ENCODE measurements at places on chromosomes 12 and 14. TPM values are rescaled to one million over a fixed set of nuclear protein-coding genes. Genes with fewer than 3 reads are reported as not detected.

Gene ADAMTS20
- total RNA-seq: not detected

Gene NRXN3
- total RNA-seq: 0.56 TPM

Gene SLCO1B1
- total RNA-seq: not detected

Gene ESRRB
- total RNA-seq: not detected

Gene KLRC1
- total RNA-seq: 1.6 TPM

Gene PTPRQ
- total RNA-seq: 8.8 TPM

Gene GPRC5D
- not detected for total RNA-seq

Gene TULP3
- 20.1 TPM for total RNA-seq

Gene LPAR5
- 8.1 TPM for total RNA-seq

Gene TAS2R42
- not detected for total RNA-seq

GRCh38 chr12:10901427-10901826, 7.9 kb downstream of the TAS2R13 start:
- no peak overlapping the region for H3K4me3 ChIP-seq
- no peaks in the 10 kb centered on the region for H3K4me1 ChIP-seq
- DNase-seq: no peak
- no peak overlapping the region for H3K27ac ChIP-seq
- no peaks in the 10 kb centered on the region for H3K36me3 ChIP-seq

DNA sequence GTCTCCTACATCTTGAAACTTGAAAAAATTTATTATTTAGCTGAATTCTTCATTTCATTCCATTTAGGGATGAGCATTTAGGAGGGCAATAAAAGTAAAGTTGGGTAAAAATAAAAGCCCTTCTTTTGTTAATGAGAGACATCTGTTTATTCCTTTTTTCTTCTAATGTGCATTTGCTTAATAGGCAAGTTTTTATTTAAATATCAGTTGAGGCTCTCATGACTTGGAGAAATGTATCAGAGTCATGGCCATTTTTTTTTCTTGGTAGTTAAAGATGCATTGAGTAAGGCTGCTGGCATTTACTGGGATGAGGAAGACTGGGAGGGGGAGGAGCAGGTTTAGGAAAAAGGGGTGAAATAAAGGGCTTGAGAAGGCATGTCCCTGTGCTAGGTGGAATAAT, 609.9 kb upstream of the TMEM132C start:
- no peak overlapping the region for H3K27ac ChIP-seq
- DNase-seq: no peak
- no peaks in the 10 kb centered on the region for H3K27me3 ChIP-seq
- H3K36me3 ChIP-seq: no peaks in the 10 kb centered on the region
- no peak overlapping the region for H3K4me3 ChIP-seq
- H3K4me1 ChIP-seq: no peaks in the 10 kb centered on the region

GRCh38 chr14:78248501-78249090, 78.4 kb downstream of the NRXN3 start:
- H3K27ac ChIP-seq: no peak overlapping the region
- H3K4me1 ChIP-seq: no peaks in the 10 kb centered on the region
- no peaks in the 10 kb centered on the region for H3K36me3 ChIP-seq
- no peak overlapping the region for H3K4me3 ChIP-seq
- DNase-seq: no peak

DNA sequence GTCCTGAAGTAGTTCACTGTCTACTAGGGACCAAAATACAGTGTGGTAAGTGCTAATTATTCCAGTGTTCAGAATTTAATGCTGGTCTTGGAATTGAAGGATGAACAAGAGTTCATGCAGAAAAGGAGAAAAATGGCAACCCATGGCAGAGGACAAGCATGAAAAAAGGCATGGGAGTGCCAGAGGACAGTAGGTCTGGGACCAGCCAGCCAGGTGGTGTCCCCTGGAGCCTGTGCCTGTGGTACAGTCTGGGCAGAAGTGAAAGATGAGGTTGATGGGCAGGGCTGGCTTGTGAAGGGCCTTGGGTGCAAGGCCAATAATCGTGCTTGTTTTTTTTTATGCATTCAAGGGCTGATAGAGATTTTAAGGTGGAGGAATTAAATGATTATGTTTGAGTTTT, 21.0 kb downstream of the C12orf75 start:
- no peak for DNase-seq
- peaks cover 9% of the 10 kb centered on the region for H3K4me1 ChIP-seq
- H3K4me3 ChIP-seq: no peak overlapping the region

DNA sequence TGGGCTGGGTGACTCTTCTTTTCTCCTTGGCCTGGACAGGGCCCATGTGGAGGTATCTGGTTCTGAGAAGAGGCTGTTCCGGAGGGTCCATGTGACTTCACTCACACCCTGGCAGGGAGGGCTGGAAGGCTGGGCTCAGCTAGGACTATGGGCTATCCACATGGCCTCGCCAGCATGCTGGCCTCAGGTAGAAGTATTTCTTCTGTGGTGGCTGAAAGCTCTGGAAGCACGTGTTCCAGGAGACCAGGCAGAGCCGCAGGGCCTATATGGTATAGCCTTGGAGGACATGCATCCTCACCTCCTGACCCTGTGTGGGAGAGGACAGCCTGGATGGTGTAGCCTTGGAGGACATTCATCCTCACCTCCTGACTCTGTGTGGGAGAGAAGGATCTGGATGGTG, 38.2 kb upstream of the FZD10 start:
- no peaks in the 10 kb centered on the region for H3K4me1 ChIP-seq
- no peaks in the 10 kb centered on the region for H3K36me3 ChIP-seq
- no peak for DNase-seq
- H3K4me3 ChIP-seq: no peak overlapping the region

- no peak overlapping the region for H3K4me3 ChIP-seq
- no peak for DNase-seq
- no peak overlapping the region for H3K27ac ChIP-seq
- no peaks in the 10 kb centered on the region for H3K36me3 ChIP-seq
- H3K27me3 ChIP-seq: no peaks in the 10 kb centered on the region
Observed at GRCh38 chr12:132367071-132367851, 37.9 kb upstream of the GALNT9 start.

GRCh38 chr12:71954083-71954778, 15.6 kb downstream of the TPH2 start:
- no peaks in the 10 kb centered on the region for H3K27me3 ChIP-seq
- no peaks in the 10 kb centered on the region for H3K36me3 ChIP-seq
- no peak for DNase-seq
- peaks cover 9% of the 10 kb centered on the region for H3K4me1 ChIP-seq

DNA sequence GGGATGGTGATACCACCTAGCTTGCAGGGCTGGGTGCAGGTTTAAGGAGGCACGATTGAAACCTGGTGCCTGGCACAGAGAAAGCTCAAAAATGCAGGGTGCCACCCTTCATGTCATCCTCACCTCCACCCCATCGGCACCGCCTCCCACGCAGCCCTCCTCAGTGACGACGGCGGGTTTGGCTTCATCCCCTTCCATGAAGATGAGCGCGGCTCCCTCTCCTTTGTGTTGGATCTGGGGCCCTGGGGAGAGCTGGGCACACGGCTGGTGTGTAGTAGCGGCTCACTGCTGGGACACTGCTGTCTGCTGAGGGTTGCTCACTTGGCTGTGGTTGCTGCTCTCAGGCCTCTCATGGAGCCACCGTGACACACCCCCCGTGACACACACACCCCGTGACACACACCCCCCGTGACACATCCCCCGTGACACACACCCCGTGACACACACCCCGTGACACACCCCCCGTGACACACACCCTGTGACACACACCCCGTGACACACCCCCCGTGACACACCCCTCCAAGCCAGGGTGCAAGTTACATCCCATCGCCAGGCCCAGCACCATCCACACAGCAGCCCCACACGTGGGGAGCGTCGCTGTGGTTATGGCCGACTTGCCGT, 42.9 kb upstream of the FZD10 start:
- no peaks in the 10 kb centered on the region for H3K27me3 ChIP-seq
- H3K4me1 ChIP-seq: no peaks in the 10 kb centered on the region
- no peaks in the 10 kb centered on the region for H3K36me3 ChIP-seq
- no peak overlapping the region for H3K4me3 ChIP-seq
- H3K27ac ChIP-seq: no peak overlapping the region

GRCh38 chr14:24426912-24427536, 2.4 kb downstream of the CBLN3 start:
- H3K36me3 ChIP-seq: no peaks in the 10 kb centered on the region
- H3K27me3 ChIP-seq: no peaks in the 10 kb centered on the region
- H3K4me3 ChIP-seq: no peak overlapping the region
- peaks cover 24% of the 10 kb centered on the region for H3K4me1 ChIP-seq
- H3K27ac ChIP-seq: no peak overlapping the region

DNA sequence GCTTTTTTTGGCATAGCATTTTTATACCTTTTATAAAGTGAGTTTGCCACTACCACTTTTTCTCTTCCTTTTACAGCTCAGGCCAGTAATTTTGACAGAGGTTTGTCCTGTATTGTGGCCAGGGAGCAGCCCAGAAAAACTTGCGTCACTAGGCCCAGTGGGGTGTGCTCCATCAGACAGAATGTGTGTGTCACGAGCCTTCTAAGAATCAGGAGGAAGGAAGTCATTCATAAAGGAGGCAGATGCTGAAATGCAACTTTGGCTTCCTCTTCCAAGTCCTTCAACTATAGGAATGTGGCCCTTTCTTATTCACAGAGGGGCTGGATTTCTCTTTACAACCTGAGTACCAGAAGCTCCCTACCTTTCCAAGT, 10.1 kb upstream of the RAB35 start:
- H3K4me1 ChIP-seq: no peaks in the 10 kb centered on the region
- no peak overlapping the region for H3K27ac ChIP-seq
- H3K36me3 ChIP-seq: peaks cover 54% of the 10 kb centered on the region
- H3K27me3 ChIP-seq: no peaks in the 10 kb centered on the region
- H3K4me3 ChIP-seq: no peak overlapping the region

DNA sequence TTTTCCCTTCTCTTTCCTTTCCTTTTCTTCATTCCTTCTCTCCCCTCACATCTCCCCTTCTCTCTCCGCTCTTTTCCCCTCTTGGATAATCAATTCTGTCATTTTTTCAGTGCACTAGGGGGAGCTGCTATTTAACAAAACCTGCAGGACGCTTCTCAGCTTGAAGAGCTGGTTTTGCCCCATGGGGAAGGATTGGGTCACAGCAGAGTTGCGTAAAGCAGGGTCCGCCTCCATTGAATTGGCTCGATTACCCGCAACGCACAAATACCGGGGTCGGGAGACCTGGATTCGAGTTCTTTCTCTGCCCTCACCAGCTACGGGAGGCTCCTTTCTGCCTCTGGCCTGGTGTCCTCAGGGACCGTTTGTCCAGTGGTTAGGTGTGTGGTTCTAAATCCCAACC, 42.1 kb upstream of the CHGA start:
- H3K4me1 ChIP-seq: no peaks in the 10 kb centered on the region
- H3K27ac ChIP-seq: no peak overlapping the region
- DNase-seq: no peak
- H3K36me3 ChIP-seq: no peaks in the 10 kb centered on the region
- no peak overlapping the region for H3K4me3 ChIP-seq

- H3K4me3 ChIP-seq: no peak overlapping the region
- H3K4me1 ChIP-seq: no peaks in the 10 kb centered on the region
- no peaks in the 10 kb centered on the region for H3K27me3 ChIP-seq
- no peak overlapping the region for H3K27ac ChIP-seq
- H3K36me3 ChIP-seq: no peaks in the 10 kb centered on the region
Observed at GRCh38 chr12:78328524-78328923, 497.8 kb downstream of the NAV3 start.

DNA sequence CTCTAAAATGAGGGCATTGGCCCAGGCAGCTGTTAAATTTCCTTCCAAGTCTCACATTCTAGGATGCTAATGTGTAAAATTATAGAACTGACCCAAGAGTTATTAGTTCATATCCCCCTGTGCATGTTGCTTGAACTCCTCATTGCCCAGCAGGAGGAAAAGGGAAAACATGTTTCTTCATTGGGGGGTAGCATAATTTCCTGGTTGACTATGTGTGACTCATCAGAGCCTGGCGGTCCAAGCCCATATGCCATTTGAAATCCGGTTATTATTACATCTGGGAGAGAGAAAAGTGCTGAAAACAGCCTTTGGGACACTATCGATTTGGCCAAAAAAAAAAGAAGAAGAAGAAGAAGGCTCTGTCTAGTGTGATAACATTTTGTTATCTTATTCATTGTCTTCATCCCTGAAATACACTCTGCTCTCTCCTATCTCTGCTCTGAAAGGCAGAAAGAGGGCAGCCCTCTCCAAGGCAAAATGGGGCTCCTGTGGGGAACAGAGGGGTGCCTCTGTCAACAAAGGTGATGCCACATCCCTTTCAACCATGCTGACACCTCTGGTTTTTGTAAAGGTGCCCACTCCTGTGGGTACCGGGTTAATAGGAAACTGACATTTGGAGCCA, 114.2 kb downstream of the DAD1 start:
- H3K4me3 ChIP-seq: no peak overlapping the region
- H3K4me1 ChIP-seq: peaks cover 17% of the 10 kb centered on the region
- H3K27me3 ChIP-seq: no peaks in the 10 kb centered on the region
- no peaks in the 10 kb centered on the region for H3K36me3 ChIP-seq
- no peak overlapping the region for H3K27ac ChIP-seq

- H3K36me3 ChIP-seq: no peaks in the 10 kb centered on the region
- H3K27me3 ChIP-seq: no peaks in the 10 kb centered on the region
- H3K4me1 ChIP-seq: no peaks in the 10 kb centered on the region
- no peak for DNase-seq
- no peak overlapping the region for H3K27ac ChIP-seq
Observed at GRCh38 chr12:269191-269590, 6.6 kb upstream of the SLC6A13 start.

GRCh38 chr12:18296909-18297280, 35.6 kb downstream of the PIK3C2G start:
- H3K27ac ChIP-seq: no peak overlapping the region
- no peak overlapping the region for H3K4me3 ChIP-seq
- no peaks in the 10 kb centered on the region for H3K36me3 ChIP-seq
- no peaks in the 10 kb centered on the region for H3K27me3 ChIP-seq
- H3K4me1 ChIP-seq: no peaks in the 10 kb centered on the region
- no peak for DNase-seq

- no peak for DNase-seq
- H3K27me3 ChIP-seq: no peaks in the 10 kb centered on the region
- no peak overlapping the region for H3K27ac ChIP-seq
- no peak overlapping the region for H3K4me3 ChIP-seq
- H3K36me3 ChIP-seq: no peaks in the 10 kb centered on the region
Observed at GRCh38 chr14:98910061-98910460, 361.9 kb downstream of the BCL11B start.

GRCh38 chr12:94289461-94290312, 141.3 kb downstream of the PLXNC1 start:
- H3K4me3 ChIP-seq: no peak overlapping the region
- H3K27me3 ChIP-seq: no peaks in the 10 kb centered on the region
- H3K36me3 ChIP-seq: no peaks in the 10 kb centered on the region
- peak; percentile 75 for DNase-seq
- peaks cover 36% of the 10 kb centered on the region for H3K4me1 ChIP-seq
- H3K27ac ChIP-seq: peak overlapping the region; percentile 79
